ENCODE measurements at places on chromosomes 6 and 20.

GRCh38 chr6:117477988-117478852 lies 4.3 kb upstream of the DCBLD1 start:
- DNase-seq, result peak; percentile 18

- no peak for DNase-seq
These were observed 24.8 kb upstream of the EZR start for GRCh38 chr6:158843751-158844683.

GRCh38 chr6:9225441-9225871 lies 790.1 kb upstream of the SLC35B3 start:
- no peak for DNase-seq

GRCh38 chr6:43247114-43247999 lies 4.1 kb downstream of the TTBK1 start:
- DNase-seq, result peak; percentile 81

DNA sequence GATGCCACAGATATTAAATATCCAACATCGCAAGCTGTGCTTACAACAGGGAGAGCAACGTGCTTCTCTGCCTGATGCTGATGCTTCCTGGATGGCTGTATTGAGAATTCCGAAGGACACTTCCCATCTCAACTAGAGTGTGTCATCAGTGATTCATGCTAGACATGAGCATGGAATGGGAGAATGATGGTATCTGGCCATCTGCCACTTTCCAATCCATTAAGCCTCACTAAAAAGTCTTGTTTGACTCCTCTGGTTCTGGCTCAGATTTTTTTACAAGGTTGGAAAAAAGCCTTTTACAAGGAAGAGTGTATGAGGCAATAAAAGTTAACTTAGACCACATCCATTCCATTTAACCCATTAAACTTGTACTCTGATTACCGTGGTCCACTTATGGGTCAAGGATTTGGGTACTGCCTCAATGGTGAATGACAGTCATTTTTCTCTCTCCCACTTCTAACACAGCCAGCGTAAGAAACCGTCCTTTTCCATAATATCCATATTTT lies 265.3 kb downstream of the UST start:
- DNase-seq, result no peak

GRCh38 chr6:3848925-3849605 lies at the start of gene FAM50B:
FAM50B (plus strand) TSS chr6:3849373; CDS start chr6:3849812, 439 bp downstream.
- DNase-seq, result peak; percentile 89

DNA sequence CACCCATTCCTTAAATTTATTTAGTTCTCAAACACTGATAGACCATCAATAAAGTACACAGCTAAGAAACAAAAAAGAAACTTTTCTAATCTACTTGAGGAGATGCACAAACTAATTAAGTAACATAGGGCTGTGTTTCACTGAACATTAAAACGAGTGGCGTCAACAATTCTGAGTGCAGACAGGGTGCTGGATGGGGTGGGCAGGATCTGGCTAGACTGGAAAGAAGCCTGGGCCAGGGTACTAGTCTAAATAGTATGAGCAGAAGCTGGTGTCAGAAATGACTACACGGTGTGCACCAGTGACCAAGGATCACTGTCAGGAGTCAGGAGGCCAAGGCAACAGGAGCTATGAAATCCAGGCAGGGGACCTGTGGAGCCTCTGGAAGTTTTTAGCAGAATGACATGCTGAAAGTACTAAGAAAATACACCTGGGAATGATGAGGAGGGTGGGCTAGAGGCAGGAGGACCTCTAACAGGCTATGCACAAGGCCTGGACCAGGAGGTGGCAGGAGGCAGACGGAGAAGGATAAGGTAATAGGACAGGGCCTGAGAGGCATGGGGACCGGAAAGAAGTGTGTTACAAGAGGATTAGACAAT lies 13.3 kb downstream of the ZBTB24 start:
- DNase-seq, result no peak

DNA sequence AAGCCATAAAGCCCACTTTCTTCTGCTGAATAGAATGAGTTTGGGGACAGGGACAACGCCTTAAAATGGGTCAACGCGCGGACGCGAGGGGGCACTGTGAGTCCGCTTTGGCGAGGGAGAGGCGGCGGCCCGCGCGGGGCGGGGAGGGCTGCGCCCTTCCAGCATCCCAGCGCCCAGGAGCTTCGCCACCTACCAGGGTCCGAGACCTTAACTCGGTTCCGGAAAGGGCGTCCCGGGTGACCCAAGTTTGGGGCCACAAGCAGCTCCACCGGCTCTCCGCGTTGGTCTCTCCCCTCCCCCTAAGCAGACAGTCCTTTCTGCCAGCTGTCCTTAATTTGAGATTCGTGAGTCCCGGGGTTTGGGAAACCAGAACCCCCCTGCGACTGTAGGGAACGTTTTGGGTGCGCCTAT lies 1.8 kb upstream of the SAMD5 start:
- peak; percentile 13 for DNase-seq

DNA sequence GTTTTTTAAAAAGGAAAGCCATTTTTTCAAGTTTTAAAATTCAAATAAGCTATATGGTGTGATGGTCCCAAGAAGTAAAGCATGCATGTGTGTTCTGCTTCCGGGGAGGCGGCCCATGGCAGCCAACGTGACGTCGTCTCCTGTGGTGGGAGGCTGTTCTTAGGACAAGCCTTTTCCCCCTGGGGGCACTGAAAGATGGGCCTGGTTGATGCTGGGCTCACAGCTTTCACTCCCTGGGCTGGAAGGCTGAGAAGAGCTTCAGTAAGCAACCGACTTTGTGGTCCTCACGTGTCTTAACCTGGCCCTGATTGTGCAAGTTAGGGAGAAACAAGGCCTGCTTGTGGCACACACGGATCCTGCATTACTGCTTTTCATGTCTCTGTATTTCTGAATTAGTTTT lies 84.1 kb downstream of the SMOC2 start:
- DNase-seq, result no peak

GRCh38 chr6:46452312-46452917 lies 38.8 kb downstream of the RCAN2 start:
- no peak for DNase-seq

GRCh38 chr6:81773887-81774286 lies 21.4 kb upstream of the TENT5A start:
- no peak for DNase-seq

- no peak for DNase-seq
These were observed 42.2 kb downstream of the PPP1R14C start for GRCh38 chr6:150184850-150185731.

GRCh38 chr6:128350416-128351254 lies 169.8 kb downstream of the PTPRK start:
- DNase-seq, result no peak

DNA sequence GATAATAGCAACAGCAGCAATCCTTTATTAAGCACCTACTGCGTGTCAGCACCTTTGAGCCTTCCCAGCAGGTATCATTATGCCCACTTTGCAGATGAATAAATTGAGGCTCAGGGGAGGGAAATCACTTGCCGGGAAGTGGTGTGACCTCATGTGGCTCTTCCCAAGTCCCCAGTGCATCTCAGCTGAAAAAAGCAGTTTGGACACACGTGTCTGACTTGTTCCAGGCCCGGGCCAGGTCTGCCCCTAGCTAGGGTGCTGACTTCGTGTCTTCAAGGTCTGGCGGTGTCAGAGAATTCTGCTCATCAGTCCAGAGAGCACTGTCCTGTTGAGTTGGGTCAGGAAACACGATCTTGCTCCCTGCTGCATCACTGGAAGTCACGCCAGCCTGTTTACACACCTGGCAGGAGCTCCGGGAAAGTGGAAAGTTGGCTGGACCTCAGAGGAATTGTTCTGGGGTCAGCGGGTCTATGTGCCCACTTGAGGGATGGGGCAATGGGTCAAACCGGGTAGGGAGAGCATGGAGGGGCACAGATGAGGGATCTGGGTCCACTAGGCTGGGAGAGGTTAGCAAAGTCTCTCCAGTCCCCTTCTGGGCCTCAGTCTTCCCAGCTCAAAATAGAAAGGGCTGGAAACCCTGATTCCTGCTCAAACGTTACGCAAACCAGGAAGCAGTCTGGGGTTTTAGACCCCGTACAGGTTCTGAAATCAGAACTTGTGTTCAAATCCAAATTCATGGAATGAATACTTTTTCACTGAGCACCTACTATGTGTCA lies 10.5 kb downstream of the SLC13A3 start:
- DNase-seq, result no peak

DNA sequence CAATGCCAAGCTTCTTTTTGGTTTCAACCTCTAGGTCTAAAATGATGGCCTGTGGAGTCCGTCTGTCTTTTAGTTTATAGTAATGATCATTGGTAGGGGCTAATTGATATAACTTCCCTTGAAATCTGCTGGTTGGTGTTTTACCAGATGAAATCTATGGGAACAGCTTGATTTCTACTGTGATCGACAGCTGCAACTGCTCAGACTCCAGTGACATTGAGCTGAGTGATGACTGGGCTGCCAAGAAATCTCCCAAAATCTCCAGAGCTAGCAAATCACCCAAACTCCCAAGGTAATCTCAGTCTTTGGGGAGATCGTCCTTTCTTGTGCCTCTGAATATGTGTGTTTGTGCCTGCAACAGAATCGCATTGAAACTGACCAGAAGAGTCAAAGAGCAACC lies 70.5 kb upstream of the TMEM181 start:
- no peak for DNase-seq

DNA sequence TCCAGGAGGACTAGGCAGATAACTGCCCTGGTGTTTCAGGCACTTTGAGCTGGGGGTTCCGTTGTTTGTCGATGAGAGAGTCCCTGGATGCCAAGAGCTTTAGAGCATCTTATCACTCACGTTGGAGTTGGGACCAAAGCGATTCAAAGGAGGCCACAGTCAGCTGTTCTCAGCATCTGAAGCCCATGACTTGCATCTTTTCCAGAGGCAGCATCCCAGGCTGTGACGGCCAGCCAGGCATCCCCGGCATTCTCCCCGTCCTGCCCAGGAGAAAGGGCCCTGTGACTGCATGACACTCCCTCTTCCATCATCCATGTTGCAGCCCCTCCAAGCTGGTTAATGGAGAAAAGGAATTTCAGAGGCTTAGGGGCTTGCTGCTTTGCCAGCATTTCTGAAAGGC lies 520.3 kb downstream of the CDH26 start:
- no peak for DNase-seq

- DNase-seq, result no peak
These were observed 148.7 kb upstream of the CARMIL1 start for GRCh38 chr6:25130518-25130917.

GRCh38 chr20:8007490-8007889 lies 12.1 kb downstream of the TMX4 start:
- DNase-seq, result no peak

DNA sequence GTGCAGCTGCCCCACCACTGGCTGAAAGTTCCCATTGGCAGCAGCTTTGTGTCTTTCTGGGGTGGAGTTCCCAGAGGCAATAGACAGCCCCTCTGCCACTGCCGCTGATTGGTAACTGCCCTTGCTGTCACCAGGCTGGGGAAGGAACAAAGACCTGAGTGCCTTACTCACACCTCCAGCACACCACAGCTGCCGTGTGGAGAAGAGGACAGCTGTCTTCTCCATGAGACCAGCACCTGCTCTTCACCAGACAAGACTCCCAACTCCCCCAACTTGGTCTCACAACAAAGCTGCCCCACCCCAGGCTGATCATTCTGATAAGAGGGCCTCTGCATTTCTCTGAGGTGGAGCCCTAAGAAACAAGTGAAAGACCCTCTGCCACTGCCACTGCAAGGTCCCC lies 39.7 kb upstream of the PTCHD4 start:
- no peak for DNase-seq

- no peak for DNase-seq
These were observed 23.0 kb downstream of the TFB1M start for GRCh38 chr6:155291291-155291690.

DNA sequence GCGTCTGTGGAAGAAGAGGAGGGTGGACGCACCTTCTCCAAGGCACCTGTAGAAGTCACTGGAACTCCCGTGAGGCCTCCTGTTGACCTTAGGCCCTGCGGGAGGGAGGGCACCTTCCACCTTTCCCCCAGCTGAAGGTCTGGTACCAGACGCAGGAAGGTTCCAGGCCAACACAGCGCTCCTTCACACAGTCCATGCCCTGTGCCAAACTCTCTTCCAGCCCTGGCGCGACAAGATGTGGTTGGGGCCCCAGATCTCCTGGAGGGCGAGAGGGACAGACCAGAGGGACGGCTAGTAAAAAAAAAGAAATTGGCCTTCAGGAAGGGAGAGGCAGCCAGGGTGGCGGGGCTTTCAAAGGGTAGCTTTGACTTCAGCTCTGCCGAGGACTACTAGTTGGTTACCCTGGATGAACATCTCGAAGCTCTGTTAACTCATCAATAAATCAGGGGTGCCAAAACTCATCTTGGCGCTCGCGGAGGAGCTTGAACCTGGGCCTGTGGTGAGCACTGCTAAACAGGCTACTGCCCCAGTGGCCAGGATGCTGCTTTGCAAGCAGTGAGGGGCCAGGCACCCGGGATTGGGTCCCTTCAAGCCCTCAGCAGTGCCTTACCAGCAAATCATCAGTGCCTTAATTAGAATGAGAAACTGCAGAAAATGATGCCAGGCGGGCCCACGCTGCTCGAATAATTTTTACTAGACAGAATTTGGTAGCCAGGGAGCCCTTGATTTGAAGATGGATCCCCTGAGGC lies 14.9 kb downstream of the AARS2 start:
- DNase-seq, result no peak

DNA sequence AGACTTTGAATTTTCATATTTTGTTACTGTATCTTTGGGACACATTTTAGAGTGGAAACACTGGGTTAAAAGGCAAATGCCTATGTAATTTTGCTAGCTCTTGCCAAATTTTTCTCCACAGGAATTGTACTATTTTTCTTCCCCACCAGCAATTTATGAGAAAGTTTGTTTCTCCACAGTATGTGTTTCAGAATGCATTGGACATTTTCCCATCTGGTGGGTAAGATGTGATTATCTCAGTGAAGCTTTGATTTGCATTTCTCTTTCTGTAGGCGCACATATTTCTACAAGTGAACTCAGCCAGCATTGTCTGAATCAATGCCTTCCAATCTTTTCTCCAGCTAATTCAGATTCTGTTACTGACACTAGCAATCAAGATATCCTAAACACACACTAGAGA lies 157.8 kb downstream of the RCAN2 start:
- DNase-seq, result no peak

DNA sequence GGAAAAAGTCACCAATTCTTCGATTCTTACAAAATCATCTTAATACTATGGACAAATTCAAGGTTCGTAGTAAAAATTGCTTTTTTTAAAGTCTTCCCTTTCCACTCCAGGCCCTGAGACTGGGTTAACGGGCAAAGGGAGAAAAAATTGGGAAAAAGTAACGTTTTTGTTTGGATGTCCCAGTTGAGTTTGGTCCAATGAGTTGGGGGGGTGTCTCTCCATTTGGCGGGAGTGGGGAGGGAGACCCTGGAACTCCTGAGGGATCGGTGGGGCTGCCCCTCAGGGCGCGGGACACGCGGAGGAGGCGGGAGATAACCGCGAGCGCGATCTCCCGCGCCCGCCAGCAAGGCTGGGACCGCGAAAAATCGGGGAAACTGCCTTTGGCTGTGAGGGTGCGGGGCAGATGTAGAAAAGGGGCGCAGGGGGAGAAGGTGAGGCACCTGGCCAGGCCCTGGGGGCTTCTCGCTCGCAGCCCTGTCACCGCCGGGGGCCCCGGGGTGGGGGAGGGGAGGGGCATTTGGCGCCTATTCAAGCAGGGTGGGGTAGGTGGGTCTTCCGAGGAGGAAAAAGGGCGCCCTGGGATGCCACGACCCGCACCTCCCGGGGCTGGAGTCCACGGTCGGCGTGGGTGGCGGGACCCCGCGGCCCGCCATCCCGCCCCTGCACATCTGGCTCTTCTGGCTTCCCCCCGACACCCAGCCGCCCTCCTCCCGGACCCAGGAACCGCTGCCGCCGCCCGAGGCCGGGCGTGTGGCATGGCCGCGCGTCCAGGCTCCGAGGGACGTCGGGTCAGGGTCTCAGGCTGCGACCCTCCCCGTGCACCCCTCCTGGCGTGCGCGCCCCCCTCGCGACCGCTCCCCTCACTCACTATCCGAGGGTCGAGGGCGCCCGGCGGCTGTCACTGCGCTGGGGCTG lies 595 bp downstream of the FBXO5 start:
- no peak for DNase-seq

GRCh38 chr6:37052027-37052628 lies 46.7 kb downstream of the FGD2 start:
- no peak for DNase-seq
